Thymus (tissue), 14 donors: ENCODE measurements at places on chromosomes 1 and 21.

GRCh38 chr1:39890273-39890672 is 7.0 kb upstream of the TRIT1 start:
- DNase-seq: no peak

GRCh38 chr1:46761740-46762139 is 37.1 kb upstream of the CYP4B1 start:
- no peak for DNase-seq

- no peak for DNase-seq
Observed at GRCh38 chr1:160410406-160411005, 10.1 kb downstream of the VANGL2 start.

DNA sequence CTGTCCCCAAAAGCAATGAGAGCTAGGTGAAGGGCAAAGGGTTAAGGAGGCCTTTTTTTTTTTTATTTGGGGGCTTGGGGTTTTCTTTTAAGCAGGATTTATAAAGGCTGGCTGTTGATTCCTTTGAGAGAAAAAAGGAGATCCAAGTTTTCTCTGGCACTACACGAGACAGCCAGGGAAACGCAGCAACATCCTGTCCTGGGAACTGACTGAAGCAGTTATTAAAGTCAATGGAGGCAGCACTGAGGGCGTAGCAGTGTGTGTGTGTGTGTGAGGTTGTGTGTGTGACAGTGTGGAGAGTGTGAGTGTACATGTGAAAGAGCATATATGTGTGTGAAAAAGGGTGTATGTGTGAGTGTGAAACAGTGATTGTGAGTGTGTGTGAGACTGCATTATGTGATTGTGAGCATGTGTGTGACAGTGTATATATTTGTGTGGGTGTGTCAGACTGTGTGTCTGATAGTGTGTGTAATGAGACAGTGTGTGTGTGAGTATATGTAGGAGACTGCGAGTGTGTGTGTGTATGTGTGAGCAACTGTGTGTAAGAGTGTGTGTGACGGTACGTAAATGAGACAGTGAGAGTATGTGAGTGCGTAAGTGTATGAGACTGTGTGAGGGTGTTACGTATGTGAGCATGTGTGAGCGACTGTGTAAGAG is 65.9 kb upstream of the TIAM1 start:
- DNase-seq: no peak

DNA sequence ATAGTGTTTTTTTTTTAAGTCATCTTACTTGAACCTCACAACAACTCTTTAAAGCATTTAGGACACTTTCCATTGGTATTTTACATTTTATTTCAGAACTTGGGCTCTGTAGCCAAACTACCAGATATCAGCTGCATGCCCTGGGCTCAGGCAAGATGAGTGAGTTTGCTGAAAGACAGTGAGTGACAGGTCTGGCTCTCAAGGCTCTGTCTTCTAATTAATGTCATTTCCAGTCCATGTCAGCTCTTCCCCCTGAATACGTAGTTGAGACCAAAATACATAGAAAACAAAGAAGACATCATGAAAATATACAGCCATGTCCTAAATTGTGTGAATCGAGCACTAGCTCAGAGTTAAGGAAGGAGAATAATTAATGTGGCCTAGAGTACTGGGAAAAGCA is 39.7 kb downstream of the PRRX1 start:
- no peak for DNase-seq

- DNase-seq: no peak
Observed at GRCh38 chr1:247701338-247701737, 15.1 kb downstream of the OR6F1 start.

- no peak for DNase-seq
Observed at GRCh38 chr1:151144474-151145303, 1.7 kb downstream of the SEMA6C start.

- DNase-seq: no peak
Observed at GRCh38 chr1:98121646-98122045, 200.8 kb upstream of the DPYD start.

DNA sequence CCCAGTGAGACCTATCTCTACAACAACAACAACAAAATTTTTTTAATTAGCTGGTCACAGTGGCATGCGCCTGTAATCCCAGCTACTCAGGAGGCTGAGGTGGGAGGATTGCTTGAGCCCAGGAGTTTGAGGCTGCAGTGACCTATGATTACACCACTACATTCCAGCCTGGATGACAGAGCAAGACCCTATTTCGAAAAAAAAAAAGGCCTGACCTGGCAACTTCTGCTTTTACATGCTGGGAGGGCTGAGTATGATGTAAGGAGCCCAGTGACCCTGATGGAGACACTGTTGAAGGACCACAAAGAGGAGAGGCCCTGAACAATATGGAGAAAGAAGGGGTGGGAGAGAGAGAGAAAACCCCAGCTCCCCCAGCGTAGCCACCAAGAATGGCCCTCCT is 9.2 kb upstream of the VPS26C start:
- DNase-seq: no peak

GRCh38 chr1:151072224-151072623 is 1.7 kb downstream of the GABPB2 start:
- DNase-seq: no peak

DNA sequence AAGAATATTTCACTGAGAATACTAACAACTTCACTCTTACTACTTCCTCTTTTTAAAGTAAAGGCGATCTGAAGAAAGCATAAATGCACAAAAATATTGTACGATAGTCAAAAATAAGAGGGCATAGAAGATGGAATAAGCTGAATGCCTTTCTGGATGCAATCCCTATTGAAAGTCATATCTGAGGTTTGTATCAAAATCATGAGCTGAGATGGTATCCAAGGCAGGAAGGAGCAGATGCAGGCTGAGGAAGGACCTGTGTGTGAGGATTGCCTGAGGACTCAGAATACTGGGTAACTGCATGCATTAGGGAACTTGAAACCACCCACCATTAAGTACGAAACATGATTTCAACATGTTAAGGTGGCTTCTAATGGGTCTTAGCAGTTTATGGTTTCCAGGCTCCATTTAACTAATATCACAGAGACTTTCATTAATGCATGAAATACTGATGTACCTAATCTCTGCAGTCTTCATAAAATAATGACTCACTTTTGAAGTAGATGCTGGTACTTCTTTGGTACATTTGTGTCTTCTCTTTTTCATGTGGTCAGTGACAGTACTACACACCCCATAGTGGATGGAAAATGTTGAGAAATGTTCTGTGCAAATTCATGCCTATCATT is 29.6 kb upstream of the RGS1 start:
- no peak for DNase-seq

DNA sequence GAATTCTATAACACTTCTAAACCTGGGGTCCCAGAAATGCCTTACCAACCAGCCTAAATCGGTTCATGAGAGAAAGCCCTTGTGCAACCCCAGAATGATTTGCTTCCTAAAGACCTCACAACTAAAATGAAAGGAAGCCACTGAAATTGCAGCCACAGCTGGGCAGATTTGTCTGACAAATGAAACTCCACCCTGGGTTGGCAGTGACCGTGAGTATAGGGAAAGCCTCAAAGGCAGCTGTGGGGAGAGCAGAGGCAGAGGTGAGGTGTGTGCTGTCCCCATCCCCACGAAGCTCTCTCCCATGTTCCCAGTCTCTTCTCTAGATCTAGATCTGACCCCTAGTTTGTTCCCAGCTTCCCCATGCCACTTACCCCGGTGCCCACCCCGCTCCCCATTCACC is 23.1 kb downstream of the RHBDL2 start:
- no peak for DNase-seq

- no peak for DNase-seq
Observed at GRCh38 chr1:90074566-90074965, 79.7 kb downstream of the ZNF326 start.

GRCh38 chr1:42756956-42757891 is 9.6 kb downstream of the P3H1 start:
- DNase-seq: peak; percentile 33

GRCh38 chr1:204409836-204410687 is 1.6 kb downstream of the PPP1R15B start:
- DNase-seq: no peak
